ENCODE measurements at places on chromosomes 13 and 19.

DNA sequence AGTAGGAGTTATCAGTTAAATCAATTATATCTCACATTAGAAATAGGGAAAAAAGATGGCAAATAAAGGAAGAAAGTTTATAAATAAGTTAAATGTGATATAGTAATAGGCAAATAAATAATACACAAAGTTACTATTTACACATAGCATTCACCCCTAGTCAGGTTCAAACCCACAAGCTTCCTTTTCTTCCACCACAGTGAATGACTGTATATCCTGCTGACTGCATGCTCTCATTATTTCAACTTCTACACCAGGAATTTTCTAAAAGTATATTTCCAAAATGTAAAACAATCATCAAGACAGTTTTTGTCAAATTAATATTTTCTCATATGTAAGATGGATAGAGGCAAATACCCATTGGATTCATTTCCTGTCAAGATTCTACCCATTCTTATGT is 548.6 kb upstream of the SLITRK5 start:
- DNase-seq = no peak

- DNase-seq = no peak
Measured at GRCh38 chr19:17097593-17098126, 22.1 kb downstream of the MYO9B start.

DNA sequence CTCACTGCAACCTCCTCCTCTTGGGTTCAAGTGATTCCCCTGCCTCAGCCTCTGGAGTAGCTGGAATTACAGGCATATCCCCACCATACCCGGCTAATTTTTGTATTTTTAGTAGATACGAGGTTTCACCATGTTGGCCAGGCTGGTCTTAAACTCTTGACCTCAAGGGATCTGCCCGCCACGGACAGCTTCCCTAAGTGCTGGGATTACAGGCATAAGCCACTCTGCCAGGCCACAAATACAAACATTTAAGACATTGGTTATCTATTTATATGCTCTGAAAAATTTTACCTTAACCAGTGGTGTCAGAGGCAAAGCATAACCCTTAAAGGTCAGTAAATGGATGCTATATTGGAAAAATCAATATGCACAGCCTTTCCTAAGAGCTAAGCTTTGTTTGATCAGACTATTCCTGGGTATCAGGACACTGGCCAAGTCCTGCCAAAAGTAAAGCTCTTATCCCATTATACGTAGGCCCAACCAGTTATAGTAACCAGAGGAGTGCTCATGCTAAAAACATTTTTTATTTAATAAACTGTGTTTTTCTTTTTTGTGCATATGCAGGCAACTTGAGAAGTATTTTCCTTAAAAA is 56.4 kb upstream of the STARD13 start:
- DNase-seq = no peak

GRCh38 chr13:36353001-36353400 is 6.8 kb upstream of the SPART start:
- no peak for DNase-seq

GRCh38 chr13:72127031-72127430 is 260.0 kb upstream of the DACH1 start:
- DNase-seq = no peak

DNA sequence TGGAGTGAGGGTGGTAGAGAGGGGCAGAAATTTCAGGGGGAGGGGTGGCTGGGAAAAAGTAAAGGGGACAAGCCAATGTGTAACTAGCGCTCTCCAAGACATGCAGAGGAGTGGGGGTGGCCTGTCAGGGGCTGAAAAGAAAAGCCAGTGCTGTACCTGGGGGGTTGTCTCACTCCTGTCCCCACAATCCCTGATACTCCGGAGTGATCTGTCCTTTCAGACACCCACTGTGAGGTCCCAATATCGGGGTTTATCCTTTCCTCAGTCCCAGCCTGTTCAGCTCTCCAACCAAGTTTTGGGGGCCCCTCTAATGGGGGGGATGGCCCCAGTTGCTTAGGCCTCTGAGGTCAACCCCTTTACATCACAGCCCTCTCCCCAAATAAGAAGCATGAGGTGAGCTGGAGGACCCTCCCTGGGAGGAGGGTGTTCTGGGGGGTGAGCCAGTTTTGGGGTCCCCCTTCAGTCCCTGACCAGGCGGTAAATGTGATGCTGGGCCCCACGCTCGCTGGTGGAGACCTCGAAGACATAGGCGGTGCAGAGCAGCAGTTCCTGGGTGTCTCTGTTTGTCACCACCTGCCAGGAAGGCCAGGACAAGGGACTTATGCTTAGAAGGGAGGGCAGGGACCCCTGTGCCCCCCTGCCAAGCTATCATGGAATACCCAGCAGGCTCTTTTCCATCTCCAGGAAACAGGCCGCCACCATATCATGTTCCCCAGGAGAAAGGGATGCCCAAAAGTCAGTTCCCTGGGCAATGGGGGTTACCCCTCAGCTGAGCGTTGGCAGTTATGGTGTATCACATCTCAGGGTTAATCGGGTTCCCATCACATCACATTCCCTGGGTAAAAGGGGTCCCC is 5.9 kb downstream of the CD37 start:
- DNase-seq = no peak

DNA sequence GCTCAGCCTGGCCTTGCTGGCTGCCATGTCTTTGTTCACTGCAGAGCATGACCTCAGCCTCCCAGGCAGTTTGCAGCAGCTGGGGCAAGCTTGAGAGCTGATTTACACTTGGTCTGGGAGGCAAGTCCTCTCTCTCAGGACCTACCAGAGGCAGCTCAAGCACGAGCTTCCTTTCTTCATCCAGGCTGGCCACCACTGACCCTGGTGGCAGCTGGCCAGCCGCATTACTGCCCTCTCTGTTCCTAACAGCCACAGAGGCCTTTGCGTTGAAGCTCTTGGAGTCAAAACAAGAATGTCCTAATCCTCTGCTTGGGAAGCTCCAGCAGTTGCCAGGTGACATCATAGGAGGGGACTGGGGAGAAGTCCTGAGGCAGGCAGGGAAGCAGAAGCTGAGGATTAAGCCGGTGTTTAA is 85.7 kb downstream of the NUFIP1 start:
- peak; percentile 87 for DNase-seq
